ENCODE measurements at places on chromosomes 4 and X.

DNA sequence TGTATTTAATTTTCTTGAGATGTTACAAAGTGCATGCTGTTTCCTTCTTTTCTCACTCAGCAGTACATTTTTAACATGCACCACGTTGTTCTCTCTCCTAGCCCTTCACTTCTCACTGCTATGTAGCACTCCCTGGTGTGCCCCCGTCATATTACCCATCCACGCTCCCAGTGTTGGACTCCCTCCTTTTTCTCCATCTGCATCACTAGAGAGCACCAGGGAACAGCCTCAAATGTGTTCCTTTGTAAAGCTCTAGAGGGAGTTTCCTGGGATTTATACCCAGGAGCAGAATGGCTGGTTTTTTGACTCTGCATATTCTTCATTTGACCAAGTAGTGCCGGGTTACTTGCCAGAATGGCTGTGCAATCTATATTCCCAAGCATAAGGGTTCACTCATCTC is 240.3 kb upstream of the ANXA3 start:
- DNase-seq, result no peak

DNA sequence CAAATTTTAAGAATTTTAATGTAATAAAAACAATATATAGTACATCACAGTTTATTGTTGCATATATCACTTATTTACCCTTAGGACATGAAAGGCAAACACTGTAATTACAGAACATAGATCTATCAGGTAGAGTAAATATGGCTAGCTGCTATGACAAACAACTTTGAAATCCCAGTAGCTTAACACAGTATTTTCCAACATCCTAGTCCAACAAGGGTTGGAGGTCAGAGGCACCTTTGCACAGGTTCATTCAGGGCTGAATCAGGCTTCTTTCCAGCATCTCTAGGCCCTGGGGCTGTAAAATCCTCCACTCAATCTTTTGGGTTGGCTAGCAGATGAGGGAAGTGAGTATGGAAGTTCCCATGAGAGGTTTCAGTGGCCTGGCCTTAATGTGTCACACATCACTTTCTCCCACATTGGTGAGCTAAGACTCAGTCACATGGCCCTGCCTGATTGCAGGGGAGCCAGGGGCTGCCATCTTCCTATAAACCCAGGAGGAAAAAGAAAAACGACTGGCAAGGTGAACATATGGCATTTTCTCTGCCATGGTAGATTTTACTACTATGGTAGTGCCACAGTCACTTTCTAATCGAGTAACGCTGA is 32.9 kb downstream of the HERC6 start:
- no peak for DNase-seq

DNA sequence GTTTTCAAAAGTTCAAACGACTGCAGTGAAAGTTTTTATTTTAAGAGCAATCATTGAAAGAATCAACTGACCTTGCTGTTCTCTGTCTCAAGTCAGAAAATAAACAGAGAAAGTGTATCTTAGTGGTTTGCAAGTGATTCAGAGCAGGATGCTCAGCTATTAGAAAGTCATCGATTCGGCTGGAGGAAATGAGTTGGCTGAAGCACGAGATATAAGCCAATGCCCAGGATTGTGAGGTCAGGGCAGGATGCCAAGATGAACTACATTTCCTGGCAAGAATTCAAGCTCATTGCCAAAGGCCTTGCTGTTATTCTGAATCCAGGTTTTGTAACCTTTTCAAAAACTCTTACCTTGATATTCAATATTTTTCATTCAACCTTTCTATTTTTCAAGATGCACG is 541.4 kb upstream of the BOD1L1 start:
- no peak for DNase-seq

GRCh38 chr4:167136270-167136669 is 98.0 kb downstream of the SPOCK3 start:
- DNase-seq, result no peak

GRCh38 chr4:174216799-174217272 is 66.6 kb downstream of the FBXO8 start:
- no peak for DNase-seq

DNA sequence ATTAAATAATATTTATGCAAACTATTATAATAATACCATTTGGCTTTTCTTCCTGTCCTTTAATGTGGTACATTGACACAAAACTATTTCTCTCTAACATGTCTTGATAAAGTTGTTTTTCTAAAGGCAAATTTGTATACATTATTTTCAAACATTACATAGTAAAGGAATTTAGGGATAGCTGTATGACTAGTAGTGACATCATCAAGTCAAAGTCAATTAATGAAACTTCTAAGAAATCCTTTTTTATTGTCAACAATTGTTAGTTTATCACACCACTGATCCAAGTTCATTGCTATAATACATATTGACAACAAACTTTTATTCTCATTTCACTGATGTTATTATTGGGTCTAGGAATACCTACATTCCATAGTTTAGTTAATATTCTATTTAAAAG is 68.4 kb downstream of the TBCK start:
- DNase-seq, result no peak

DNA sequence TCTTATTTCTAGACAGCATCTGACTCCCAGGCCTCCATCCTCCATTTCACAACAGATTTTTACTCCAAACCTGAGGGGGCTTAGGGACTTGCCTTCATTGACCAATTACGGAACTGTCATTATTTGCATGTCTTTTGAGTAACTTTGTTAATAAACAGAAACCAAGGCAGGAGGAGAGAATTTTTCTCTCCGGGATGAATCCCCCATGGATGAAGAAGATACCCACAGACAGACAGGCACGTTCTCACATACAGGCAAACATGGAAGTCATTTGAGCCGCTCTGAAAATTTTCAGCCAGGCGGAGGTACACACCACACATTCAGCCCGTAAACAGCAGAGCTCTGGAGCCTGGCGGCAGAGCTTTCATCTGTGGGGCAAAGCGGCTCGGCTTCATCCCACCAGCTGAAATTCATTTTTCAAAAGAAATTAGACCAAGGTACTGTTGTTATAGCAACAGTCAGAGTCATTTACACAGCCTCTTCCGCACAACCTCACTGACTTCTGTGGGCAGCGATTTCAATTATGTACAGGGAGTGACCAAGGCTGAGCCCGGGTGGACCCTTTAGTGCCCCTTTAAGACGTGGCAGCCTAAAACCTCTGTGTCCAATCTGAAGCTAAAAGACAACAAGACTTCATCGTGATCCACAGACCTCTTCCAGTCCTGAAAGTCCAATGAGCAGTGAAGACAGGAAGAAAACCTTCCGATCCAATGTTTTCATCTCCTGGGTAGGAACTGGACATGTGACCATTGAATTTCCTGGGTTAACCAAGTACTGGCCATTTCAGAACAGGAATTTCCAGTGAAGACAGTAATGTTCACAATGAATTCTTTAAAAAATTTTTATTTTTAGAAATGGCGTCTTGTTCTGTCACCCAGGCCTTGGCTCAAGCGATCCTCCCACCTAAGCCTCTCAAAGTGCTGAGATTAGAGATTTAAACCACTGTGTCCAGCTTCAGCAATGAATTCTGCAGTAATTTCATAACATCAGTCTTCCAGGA is 237.0 kb downstream of the MGST2 start:
- DNase-seq, result no peak

DNA sequence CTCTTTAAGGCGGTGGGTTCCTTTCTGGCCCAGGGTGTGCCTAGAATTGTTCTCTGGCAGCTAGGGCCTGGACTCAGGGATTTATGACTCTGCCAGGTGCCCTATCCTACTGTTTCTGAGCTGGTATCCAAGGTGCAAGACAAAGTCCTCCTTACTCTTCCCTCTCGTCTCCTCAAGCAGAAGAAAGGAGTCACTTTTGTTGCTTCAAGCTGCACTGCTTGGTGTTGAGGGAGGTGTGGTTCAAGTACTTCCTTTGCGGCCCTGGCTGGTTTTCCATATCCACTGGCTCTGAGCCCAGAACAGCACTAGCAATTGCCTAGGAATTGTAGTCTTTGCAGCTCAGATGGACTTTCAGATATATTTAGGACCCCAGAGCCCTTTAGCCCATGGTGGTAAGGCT is 39.3 kb downstream of the RTL3 start:
- no peak for DNase-seq

DNA sequence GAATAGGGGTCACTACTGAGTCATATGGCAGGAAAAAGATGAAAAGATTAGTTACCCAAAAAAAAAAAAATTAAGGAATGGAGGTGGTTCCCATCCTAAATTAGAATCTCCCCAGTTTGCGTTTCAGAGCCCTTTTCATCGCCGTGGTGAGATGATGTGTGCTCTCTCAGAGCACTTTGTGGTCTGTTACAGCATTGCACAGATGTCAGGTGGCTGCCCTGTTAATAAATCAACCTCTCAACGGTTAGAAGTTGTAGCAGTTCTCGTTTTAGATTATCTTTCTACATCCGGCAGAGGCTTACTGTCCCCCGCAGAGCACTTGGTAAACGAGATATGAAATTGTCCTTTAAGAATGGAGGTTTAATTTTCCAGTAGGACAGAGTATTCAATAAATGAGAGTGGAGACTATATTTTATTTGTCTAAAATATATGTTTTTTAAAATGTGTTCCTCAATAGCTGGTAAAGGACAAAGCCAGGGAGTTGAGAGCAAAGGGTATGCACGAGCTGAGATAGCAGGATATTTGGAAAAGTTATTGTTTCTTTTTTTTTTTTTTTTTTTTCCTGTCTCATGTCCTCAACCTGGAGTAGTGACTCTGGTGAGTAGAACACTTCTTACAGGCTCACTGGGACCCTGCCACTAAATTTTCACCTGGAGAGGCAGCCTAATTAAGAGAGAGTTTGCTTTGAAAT is 26.9 kb downstream of the AFF1 start:
- DNase-seq, result peak; percentile 52

GRCh38 chrX:153374426-153374825 is 26.7 kb downstream of the PNMA6E start:
- no peak for DNase-seq

GRCh38 chr4:107838861-107839565 is 14.3 kb downstream of the SGMS2 start:
- DNase-seq, result no peak

DNA sequence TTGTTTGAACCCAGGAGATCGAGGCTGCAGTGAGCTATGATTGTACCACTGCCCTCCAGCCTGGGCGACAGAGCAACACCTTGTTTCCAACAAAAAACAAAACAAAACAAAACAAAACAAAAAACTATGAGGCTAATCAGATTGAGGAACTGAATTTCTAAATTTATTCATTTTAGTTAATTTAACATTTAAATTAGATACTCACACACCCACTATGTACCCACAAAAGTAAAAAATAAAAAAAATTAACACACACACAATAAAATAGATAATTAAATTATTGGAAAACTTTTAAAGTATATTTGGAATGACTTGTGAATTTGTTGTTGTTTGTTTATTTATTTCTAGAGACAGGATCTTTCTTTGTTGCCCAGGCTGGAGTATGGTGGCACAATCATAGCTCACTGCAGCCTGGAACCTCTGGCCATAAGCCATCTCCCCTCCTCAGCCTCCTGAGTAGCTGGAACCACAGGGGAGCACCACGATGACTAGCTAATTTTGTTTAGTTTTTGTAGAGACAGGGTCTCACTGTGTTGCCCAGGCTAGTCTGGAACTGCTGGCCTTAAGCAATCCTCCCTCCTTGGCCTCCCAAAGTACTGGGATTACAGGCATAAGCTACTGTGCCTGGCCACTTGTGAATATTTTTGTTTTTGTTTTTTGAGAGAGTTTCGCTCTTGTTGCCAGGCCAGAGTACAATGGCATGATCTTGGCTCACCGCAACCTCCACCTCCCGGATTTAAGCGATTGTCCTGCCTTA is 9.8 kb upstream of the ZNF157 start:
- no peak for DNase-seq

DNA sequence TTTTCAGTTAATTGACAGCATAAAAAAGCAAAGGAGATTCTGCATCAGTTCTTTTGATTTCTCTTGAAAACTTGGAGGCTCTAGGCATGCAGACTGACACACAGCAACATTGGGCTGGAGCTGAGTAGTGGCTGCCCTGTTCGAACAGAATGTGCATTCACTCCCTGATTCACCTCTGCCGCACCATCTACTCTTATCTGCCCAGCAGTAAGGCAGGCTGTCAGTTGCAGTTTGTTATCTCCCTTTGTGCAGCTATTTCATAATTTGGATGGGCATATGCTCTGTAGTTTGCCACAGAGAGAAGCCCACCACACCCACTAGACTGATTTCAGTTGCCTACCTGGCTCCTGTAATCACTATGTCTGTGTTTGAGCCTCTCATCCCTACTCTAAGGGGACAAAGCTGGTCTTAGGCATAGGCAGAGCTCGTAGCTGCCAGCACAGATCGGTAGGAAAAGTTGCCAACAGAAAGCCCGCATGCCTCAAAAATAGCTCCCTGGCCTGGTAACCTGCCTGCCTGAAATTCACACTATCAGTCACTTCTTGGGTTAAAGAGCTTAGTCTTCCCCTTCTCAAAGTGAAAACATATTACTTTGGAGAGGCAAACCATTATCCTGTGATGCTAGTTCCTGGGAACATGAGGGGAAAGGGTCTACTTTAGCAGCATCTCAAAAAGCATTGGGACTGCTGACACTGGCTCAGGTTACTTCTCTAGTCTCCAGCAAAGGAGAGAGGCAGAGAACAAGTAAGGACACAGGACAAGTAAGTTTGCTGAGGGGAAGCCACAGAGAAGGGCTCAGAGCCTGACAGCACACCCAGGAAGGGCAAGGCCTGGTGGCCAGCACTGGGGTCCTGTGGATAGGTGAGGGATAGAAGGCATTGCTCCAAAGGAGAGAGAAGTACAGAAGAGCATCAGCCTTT is 75.9 kb upstream of the TMEM164 start:
- DNase-seq, result no peak

DNA sequence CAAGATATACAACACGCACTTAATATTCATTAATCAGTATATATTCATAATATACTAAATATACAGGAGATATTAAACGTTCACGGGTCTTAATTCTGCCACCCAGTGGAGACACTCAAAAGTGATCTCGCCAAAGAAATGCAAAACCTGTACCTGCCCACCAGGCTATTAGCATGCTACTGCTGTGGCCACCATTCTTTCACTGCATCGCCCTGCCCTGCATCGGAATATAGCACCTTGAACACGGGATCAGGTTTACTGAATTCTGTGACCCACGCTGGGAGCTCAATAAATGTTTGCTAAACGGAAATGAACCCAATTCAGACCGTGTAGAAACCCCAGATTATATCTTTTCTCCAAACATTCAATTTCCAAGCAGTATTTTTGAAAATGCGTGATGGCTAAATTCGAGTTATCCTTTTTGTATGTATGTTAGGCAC is 840 bp upstream of the CLCN3 start:
- peak; percentile 58 for DNase-seq

DNA sequence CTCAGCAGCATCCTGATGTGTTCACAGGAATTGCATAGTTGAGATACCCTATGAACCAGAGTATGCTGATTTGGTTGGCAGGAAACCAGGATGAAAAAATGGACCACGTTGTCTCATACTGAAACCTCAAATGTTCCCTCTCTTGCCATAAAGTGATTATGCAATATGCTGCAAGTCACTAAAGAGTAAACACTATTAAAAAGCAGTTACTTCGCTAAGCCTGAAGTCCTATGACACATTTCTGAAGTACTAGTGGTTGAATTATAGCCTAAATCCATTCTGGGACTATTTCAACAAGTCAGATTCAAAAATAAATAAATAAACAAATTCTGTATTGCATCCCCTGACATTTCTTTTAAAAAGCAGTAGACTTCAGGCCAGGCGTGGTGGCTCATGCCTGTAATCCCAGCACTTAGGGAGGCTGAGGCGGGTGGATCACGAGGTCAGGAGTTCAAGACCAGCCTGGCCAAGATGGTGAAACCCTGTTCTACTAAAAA is 106.0 kb upstream of the NAP1L5 start:
- DNase-seq, result no peak
